ENCODE measurements at places on chromosomes 5 and 9.

GRCh38 chr5:81401266-81401665 is 7.3 kb upstream of the ACOT12 start:
- no peaks in the 10 kb centered on the region for H3K36me3 ChIP-seq
- H3K27ac ChIP-seq = no peak overlapping the region
- DNase-seq = no peak

DNA sequence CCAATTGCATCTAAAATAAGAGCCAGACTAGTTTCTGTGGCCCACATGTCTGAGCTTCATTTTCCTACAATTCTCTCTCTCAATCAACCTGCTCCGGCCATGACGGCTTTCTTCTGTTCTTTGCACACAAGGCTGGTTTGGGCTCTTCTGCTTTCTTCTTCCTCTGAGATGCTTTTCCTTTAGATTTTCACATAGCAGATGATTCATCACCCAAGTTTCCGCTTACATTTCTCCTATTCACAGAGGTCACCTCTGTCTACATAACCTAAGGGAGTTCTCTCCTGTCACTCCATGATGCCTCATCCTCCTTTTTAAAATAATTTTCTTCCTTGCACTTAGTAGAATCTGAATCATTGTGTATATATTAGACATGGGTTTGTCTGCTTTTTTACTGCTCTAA is 334.6 kb upstream of the TUSC1 start:
- no peak overlapping the region for H3K4me3 ChIP-seq
- H3K27me3 ChIP-seq = no peaks in the 10 kb centered on the region
- no peaks in the 10 kb centered on the region for H3K4me1 ChIP-seq
- H3K27ac ChIP-seq = no peak overlapping the region

DNA sequence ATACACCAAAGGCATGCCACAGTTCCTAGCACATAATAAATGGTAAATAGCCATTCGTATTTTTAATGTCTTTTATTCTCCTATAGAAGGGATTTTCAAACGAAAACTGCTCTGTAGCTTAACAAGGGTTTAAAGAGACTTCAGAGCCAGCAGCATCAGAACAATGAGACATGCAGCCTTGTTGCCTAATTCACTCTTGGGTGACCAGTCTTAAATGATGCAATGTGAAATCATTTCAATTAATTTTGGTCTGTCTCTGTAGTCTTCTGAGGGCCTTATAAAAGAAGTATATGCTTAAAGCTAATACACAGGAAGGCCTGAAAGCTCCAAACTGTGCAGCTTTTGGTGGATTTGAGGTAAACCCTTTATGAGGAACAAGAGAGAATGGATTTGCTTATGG is 888.8 kb upstream of the WWC1 start:
- no peaks in the 10 kb centered on the region for H3K27me3 ChIP-seq
- H3K4me3 ChIP-seq = no peak overlapping the region
- no peak overlapping the region for H3K27ac ChIP-seq
- no peaks in the 10 kb centered on the region for H3K4me1 ChIP-seq

DNA sequence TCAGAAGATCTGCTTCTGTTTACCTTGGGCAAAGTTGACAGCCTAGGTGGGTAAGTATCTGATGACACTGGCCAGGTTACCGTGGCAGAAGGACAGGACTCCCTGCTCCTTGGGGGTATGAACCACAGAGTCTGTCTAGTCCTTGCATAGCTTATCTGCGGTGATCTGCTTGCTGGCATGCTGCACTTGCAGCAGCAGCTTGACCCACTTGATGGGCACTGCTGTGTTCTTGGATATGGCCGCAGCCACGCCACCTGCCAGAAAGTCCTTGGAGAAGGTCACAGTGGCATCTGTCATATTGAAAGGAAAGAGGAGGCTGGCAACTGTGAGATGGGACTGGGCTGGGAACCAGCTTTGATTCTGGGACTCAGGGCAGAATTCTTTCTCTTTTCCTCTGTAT is 35.9 kb upstream of the POC5 start:
- H3K36me3 ChIP-seq = no peaks in the 10 kb centered on the region
- no peaks in the 10 kb centered on the region for H3K27me3 ChIP-seq
- no peak overlapping the region for H3K27ac ChIP-seq
- no peak overlapping the region for H3K4me3 ChIP-seq
- no peaks in the 10 kb centered on the region for H3K4me1 ChIP-seq
- no peak for DNase-seq

GRCh38 chr5:151695464-151695863 is 8.7 kb upstream of the SPARC start:
- H3K4me1 ChIP-seq = peaks cover 50% of the 10 kb centered on the region
- no peak for DNase-seq
- H3K27me3 ChIP-seq = no peaks in the 10 kb centered on the region
- no peak overlapping the region for H3K4me3 ChIP-seq
- H3K36me3 ChIP-seq = no peaks in the 10 kb centered on the region

DNA sequence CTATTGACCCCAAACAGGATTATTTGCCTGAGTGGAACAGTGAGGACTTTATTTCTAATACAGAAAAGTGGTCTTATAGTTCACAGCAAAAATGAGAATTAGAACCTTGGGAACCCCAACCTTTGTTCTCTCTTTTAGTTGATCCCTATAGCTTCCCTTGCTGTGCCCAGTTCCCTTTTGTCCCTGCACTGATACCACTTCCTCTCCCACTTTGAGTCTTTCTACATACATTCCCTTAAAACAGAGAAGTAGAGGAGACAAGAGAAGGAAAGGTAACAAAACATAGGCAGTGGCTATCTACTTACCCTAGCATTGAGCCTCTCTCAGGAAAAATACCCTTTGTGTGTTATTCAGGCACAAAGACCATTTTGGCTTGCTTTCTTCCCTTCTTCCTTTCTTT is 246.4 kb downstream of the FAM114A2 start:
- H3K27ac ChIP-seq = no peak overlapping the region
- no peaks in the 10 kb centered on the region for H3K27me3 ChIP-seq
- no peaks in the 10 kb centered on the region for H3K4me1 ChIP-seq
- H3K36me3 ChIP-seq = no peaks in the 10 kb centered on the region

- H3K4me3 ChIP-seq = no peak overlapping the region
- no peak overlapping the region for H3K27ac ChIP-seq
- no peak for DNase-seq
- H3K36me3 ChIP-seq = peaks cover 10% of the 10 kb centered on the region
- no peaks in the 10 kb centered on the region for H3K4me1 ChIP-seq
Measured at GRCh38 chr5:131735393-131735792, 61.4 kb downstream of the FNIP1 start.

DNA sequence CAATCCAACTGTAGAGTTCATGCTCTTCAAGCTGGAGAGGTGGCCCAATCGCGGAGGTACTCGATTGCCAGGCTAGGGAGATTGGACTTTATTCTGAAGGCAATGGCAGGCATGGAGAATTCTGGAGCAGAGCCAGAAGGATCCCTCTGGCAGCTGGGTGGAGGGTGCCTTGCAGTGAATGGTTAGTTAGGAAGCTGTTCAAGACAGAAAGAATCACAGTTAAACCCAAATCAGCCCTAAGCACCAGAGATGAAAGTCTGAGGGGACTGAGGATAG is 182.4 kb downstream of the RGS3 start:
- DNase-seq = no peak
- no peaks in the 10 kb centered on the region for H3K27me3 ChIP-seq

DNA sequence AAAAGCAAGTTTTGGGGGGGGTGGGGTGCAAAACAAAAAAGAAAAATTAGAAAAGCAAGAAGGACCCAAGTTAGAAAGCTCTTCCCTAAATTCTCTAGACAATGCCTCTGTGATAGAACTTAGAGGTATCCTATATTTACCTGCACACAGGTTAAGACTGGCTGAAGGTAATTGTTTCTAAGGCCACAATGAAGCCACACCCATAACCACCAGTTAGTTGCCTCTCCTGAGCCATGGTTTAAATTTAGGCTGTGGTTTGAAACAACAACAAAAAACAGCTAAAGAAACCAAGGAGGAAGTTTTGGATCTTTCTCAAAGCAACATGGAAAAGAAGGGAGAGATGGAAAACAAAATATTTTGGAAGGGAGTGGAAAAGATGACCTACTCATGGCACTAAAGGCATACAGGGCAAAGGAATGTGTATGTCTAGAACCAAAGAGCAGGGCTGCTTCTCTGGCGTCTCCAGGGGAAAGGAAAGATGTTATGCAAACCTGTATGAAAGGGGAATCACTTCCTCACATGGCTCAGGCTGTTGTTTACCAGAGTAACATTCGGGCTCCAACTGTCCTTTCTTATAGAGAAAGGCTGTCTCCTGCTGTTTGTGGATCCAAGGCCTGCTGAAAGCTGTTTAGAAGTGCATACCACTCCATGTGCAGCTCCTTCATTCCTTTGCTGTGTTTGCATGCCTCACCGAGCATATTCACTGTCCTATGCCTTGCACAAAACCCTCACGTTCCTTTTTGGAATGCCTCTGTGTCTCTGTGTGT is 408.9 kb upstream of the MPDZ start:
- no peak for DNase-seq
- H3K36me3 ChIP-seq = no peaks in the 10 kb centered on the region
- H3K4me3 ChIP-seq = no peak overlapping the region
- H3K4me1 ChIP-seq = peaks cover 8% of the 10 kb centered on the region

DNA sequence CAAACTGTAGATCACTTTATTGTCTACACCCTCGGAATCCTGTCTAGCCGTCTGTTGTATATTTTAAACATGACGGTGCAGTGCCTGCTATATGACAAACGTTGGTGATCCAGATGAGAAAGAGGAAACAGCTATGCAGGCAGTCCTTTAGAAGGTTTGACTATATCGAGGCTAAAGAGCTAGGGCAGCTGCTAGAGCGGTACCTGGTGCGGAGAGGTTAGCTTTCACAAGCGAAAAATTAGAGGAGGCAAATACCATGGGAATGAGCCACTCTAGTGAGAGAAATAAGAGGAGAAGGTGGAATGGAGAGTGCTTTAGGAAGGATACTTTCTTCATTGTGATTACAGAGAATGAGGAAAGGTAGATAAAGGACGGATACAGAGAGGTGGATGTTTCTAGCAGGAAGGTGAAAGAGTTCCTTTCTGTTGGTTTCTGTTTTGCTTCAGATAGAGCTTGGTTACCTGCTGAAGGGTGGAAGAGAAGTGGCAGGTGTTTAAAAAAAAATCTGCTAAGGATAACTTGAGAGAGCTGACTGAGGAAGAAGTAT is 959 bp upstream of the FBXL17 start:
- no peak for DNase-seq
- no peaks in the 10 kb centered on the region for H3K27me3 ChIP-seq
- peak overlapping the region; percentile 87 for H3K4me3 ChIP-seq
- peak overlapping the region; percentile 96 for H3K27ac ChIP-seq
- peaks cover 27% of the 10 kb centered on the region for H3K4me1 ChIP-seq
- H3K36me3 ChIP-seq = no peaks in the 10 kb centered on the region
